ENCODE measurements at places on chromosomes 16 and 17.

DNA sequence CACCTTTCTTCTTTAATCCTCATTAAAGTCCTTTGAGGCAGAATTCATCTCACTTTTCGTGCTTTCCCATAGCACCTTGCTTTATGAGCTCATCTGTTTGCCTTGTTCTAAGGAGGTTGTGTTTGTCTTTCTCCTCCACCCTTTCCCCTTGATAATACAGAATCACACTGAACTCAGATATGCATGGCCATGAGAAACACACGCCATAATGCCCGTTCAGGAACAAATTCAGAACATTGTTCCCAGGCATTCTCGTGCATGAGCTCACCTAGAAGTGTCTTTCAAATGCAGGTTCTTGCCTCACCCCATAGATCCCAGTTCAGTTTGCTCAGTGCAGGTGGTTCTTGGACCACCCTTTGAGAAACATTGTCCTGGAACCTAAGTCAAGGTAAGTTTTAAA, 71.1 kb downstream of the TMEM114 start:
- no peak for DNase-seq

GRCh38 chr16:24178496-24178895, 77.6 kb upstream of the CACNG3 start:
- DNase-seq = no peak

DNA sequence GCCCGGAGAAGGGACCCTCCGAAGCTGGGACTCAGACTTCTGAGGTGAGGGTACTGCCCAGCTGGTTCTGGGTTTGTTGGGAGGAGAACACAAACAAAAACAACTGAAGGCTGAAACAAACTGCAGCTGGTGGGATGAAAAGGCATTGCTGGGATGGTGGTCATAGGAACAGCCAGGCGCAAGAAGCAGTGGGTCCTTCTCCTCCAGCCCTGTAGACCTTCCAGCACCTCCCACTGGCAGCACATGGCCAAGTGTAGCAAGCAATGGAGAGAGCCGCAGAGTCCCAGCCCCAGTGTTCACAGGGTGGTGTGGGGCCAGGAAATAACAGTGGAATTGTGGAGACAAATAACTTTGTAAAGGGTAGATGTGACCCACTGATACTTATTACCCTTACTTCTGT, 48.7 kb upstream of the FOXJ1 start:
- DNase-seq = no peak

DNA sequence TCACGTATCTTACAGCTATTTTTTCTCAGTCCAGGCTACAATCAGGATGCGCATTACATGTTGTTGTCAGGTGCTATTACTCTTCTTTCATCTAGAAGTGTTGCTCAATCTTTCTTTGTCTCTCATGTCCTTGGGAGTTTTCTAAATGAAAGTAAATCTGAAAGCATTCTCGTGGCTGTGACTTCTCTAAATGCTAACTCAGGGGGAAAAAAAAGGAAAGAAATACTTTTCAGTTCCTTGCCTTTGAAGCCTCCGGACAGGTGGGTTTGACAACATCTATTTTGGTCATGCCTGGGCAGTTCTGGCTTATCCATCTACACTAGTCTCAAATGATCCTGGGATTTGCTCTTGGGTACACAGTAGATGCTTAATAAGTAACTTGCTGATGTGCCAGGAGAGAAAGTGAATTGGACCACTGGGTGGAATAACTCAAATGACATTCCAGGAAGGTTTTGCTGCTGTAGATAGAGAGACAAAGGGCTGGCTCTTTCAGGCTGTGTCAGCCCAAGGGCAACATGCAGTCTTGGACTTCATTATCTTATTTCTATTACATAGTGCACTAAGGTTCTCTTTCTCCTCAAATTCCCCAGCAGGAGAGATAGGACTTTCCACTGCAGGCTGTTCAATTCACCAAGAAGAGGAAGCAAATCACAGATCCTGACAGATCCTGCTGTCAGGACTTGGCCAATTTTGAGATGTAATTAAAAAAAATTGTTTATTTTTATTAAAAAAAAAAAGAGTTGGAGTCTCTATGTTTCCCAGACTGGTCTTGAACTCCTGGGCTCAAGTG, 63.6 kb upstream of the NFAT5 start:
- no peak for DNase-seq

GRCh38 chr16:86631444-86631843, 53.1 kb downstream of the FOXL1 start:
- DNase-seq = no peak
